ENCODE measurements at places on chromosomes 5 and 9. TPM values are rescaled to one million over a fixed set of nuclear protein-coding genes. Genes with fewer than 3 reads are reported as not detected.

The SLC6A19 gene
- not detected for total RNA-seq

- H3K27me3 ChIP-seq: peaks cover 30% of the 10 kb centered on the region
- H3K27ac ChIP-seq: no peak overlapping the region
- no peaks in the 10 kb centered on the region for H3K4me1 ChIP-seq
- H3K36me3 ChIP-seq: no peaks in the 10 kb centered on the region
These were observed 291.6 kb upstream of the SMARCA2 start for GRCh38 chr9:1723522-1724015.

The HMCN2 gene
- not detected for total RNA-seq

DNA sequence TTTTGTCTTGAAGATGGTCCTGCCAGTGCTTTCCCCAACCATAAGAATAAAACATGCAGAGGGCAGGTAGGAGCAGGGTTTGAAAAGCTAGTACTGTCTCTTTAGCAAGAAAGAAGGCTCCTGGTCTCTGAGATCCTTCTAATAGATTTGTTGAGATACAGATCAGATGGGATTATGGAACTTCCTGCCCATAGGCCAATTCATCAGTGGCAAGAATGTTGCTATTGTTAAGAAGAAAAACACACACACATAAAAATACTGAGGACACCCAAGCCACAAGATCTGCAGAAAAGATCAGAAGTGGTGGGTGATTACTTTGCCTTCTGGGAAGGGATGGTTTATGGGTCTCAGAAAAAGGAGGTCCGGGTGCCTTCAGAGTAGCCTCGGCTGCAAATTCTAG, 59.8 kb downstream of the TNC start:
- H3K27ac ChIP-seq: no peak overlapping the region
- DNase-seq: no peak
- no peaks in the 10 kb centered on the region for H3K36me3 ChIP-seq
- no peak overlapping the region for H3K4me3 ChIP-seq
- H3K4me1 ChIP-seq: peaks cover 20% of the 10 kb centered on the region

- H3K4me1 ChIP-seq: no peaks in the 10 kb centered on the region
- H3K4me3 ChIP-seq: no peak overlapping the region
- H3K27ac ChIP-seq: no peak overlapping the region
- no peaks in the 10 kb centered on the region for H3K27me3 ChIP-seq
These were observed 65.1 kb upstream of the IQGAP2 start for GRCh38 chr5:76337953-76338451.

- H3K36me3 ChIP-seq: peaks cover 23% of the 10 kb centered on the region
- H3K4me3 ChIP-seq: no peak overlapping the region
- peaks cover 22% of the 10 kb centered on the region for H3K4me1 ChIP-seq
- H3K27me3 ChIP-seq: no peaks in the 10 kb centered on the region
These were observed 6.0 kb downstream of the NACC2 start for GRCh38 chr9:136088939-136089696.

GRCh38 chr5:43581398-43581797, 21.6 kb upstream of the NNT start:
- no peak for DNase-seq
- H3K4me3 ChIP-seq: no peak overlapping the region
- no peaks in the 10 kb centered on the region for H3K27me3 ChIP-seq
- H3K36me3 ChIP-seq: peaks cover 13% of the 10 kb centered on the region
- no peak overlapping the region for H3K27ac ChIP-seq
- no peaks in the 10 kb centered on the region for H3K4me1 ChIP-seq

DNA sequence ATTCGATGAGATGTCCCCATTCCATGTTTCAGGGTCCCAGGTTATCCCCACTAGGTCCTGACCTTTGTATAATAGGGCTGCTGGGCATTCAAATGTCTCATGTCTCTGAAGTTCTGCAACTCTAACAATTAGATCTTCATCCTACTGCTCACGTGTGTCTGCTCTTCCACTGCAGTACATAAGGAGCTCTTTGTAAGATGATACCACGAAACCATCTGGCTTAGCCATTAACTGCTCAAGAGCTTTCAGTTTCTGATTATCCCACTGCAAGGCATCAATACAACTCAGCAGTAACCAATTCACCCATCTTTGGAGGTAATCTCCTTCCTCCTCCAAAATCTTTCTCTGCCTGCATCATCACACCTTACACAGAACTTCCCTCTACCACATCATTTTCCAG, 49.9 kb upstream of the PPP2CA start:
- no peaks in the 10 kb centered on the region for H3K36me3 ChIP-seq
- peaks cover 14% of the 10 kb centered on the region for H3K4me1 ChIP-seq
- no peak for DNase-seq
- no peaks in the 10 kb centered on the region for H3K27me3 ChIP-seq
- no peak overlapping the region for H3K27ac ChIP-seq

GRCh38 chr5:635306-636055, 23.3 kb downstream of the CEP72 start:
- peaks cover 35% of the 10 kb centered on the region for H3K36me3 ChIP-seq
- no peaks in the 10 kb centered on the region for H3K27me3 ChIP-seq
- no peak overlapping the region for H3K4me3 ChIP-seq

GRCh38 chr5:67886761-67887160, 328.8 kb upstream of the PIK3R1 start:
- DNase-seq: no peak
- no peaks in the 10 kb centered on the region for H3K27me3 ChIP-seq
- H3K27ac ChIP-seq: no peak overlapping the region
- H3K4me3 ChIP-seq: no peak overlapping the region

- no peaks in the 10 kb centered on the region for H3K4me1 ChIP-seq
- H3K27me3 ChIP-seq: no peaks in the 10 kb centered on the region
- DNase-seq: no peak
- H3K4me3 ChIP-seq: peak overlapping the region; percentile 65
- H3K27ac ChIP-seq: no peak overlapping the region
These were observed 265.0 kb downstream of the MARCHF11 start for GRCh38 chr5:15914638-15915037.

GRCh38 chr5:18057725-18058124, 423.5 kb downstream of the TAF11L14 start:
- no peak overlapping the region for H3K27ac ChIP-seq
- no peak for DNase-seq
- no peaks in the 10 kb centered on the region for H3K4me1 ChIP-seq
- no peaks in the 10 kb centered on the region for H3K27me3 ChIP-seq

GRCh38 chr9:15423231-15423985, 732 bp downstream of the SNAPC3 start:
- H3K4me3 ChIP-seq: peak overlapping the region; percentile 79
- peaks cover 21% of the 10 kb centered on the region for H3K4me1 ChIP-seq
- H3K27ac ChIP-seq: peak overlapping the region; percentile 84
- peaks cover 40% of the 10 kb centered on the region for H3K36me3 ChIP-seq
- DNase-seq: peak; percentile 39

- no peaks in the 10 kb centered on the region for H3K36me3 ChIP-seq
- peaks cover 15% of the 10 kb centered on the region for H3K27me3 ChIP-seq
- H3K4me3 ChIP-seq: no peak overlapping the region
These were observed 152.7 kb downstream of the SNX18 start for GRCh38 chr5:54670281-54670680.

DNA sequence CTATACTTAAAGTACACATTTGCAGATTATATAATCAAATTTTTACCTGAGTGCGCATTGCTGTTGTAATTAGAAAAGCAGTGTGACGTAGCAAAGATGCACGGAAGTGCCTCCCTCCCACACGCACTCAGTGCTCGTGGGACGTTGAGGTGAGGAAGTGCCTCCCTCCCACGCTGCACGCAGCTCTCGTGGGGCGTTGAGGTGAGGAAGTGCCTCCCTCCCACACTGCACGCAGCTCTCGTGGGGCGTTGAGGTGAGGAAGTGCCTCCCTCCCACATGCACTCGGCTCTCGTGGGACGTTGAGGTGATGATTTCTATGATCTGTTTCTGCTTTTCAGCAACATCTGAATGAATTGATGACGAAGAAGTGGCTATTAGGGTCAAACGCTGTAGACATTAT, 21.0 kb downstream of the EXOC3 start:
- no peak for DNase-seq
- H3K27ac ChIP-seq: no peak overlapping the region
- no peaks in the 10 kb centered on the region for H3K27me3 ChIP-seq
- peaks cover 50% of the 10 kb centered on the region for H3K36me3 ChIP-seq
- H3K4me3 ChIP-seq: no peak overlapping the region
- peaks cover 8% of the 10 kb centered on the region for H3K4me1 ChIP-seq

The FSTL4 gene
- 0.12 TPM for total RNA-seq

The TNIP1 gene
- total RNA-seq: 246 TPM

The DOCK2 gene
- 0.42 TPM for total RNA-seq

All from MCF 10A (cell line).